Kidney (tissue), 22 donors: ENCODE measurements at places on chromosomes 5 and 9. TPM values are rescaled to one million over a fixed set of nuclear protein-coding genes. Genes with fewer than 3 reads are reported as not detected.

DNA sequence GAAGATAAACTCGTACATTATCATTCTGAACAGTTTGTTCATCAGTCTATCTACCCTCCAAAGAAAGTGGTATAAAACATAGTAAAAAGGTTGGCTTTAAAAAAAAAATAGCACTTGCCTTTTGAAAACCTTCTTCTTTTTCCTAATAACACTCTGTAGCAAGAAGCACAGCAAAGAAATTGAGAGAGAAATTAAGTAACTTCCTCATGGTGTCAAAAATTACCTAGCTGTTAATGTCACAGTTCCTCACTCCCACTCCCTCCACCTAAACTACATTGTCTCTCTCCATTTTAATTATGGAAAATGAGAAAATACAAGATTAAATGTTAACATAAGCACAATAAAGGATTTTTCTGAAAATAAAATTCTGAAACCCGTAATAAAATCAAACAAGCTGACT, 72.2 kb downstream of the CERT1 start:
- no peak overlapping the region for H3K4me3 ChIP-seq
- DNase-seq, result no peak
- H3K27ac ChIP-seq, result no peak overlapping the region
- H3K36me3 ChIP-seq, result no peaks in the 10 kb centered on the region
- no peaks in the 10 kb centered on the region for H3K27me3 ChIP-seq

DNA sequence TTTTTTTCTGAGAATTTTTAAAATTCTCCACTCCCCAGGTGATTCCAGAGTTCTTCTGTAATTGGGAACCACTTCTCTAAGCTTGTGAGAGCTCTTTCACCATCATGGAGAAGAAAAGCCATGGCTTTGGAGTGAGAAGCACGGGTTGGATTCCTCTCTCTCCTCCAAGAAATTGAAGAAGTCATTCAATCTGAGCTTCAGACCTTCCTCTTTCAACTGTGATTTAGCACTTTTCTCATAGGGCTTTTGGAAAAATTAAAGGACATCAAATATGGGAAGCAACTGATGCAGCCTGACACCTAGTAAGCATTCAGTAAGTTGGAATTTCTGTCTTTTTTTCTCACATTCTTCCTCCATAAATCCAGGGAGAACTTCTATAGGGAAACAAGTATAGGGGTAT, 580.4 kb upstream of the KLF4 start:
- H3K4me3 ChIP-seq, result no peak overlapping the region
- H3K27ac ChIP-seq, result no peak overlapping the region
- H3K36me3 ChIP-seq, result no peaks in the 10 kb centered on the region
- no peaks in the 10 kb centered on the region for H3K27me3 ChIP-seq
- no peaks in the 10 kb centered on the region for H3K4me1 ChIP-seq

DNA sequence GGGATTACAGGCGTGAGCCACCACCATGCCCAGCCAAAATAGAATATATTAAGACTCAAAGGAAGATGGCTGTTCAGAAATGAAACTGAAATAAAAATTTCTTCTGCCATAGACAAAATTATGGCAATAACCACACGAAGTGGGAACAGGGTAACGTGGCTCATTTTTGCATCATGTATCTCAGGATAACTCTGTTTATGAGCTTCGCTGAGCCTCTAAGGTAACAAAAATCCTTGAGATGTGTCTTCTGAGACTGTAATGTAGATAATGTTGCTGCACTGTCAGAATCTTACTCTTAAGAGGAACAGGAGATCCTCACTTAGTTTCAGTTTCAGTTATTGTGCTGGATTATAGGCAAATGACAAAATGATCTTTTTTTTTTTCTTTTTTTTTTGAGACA, 153.8 kb downstream of the GOLPH3 start:
- no peaks in the 10 kb centered on the region for H3K36me3 ChIP-seq
- H3K4me1 ChIP-seq, result peaks cover 8% of the 10 kb centered on the region
- H3K4me3 ChIP-seq, result no peak overlapping the region
- H3K27ac ChIP-seq, result no peak overlapping the region
- DNase-seq, result no peak

DNA sequence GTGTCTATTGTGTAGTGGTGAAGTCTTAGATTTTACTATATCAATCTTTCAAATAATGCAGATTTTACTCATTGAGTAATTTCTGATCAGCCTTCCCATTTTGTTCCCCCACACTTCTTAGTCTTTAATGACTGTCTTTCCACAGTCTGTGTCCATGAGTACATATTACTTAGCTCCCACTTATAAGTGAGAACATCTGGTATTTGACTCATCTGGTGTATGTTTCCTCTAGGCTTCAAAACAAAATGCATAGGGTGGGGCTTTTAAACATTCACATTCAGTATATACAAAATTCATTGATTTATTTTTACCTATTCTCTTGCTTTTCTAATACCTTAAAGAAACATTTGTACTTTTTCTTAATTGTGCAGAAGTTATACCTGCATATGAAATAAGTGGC, 513.0 kb downstream of the MTRR start:
- H3K27ac ChIP-seq, result no peak overlapping the region
- H3K4me3 ChIP-seq, result no peak overlapping the region
- H3K36me3 ChIP-seq, result no peaks in the 10 kb centered on the region
- H3K4me1 ChIP-seq, result no peaks in the 10 kb centered on the region
- no peak for DNase-seq

GRCh38 chr5:67612961-67613360, 416.4 kb upstream of the CD180 start:
- no peak for DNase-seq
- H3K27ac ChIP-seq, result no peak overlapping the region
- H3K4me1 ChIP-seq, result no peaks in the 10 kb centered on the region
- H3K4me3 ChIP-seq, result no peak overlapping the region
- no peaks in the 10 kb centered on the region for H3K27me3 ChIP-seq

DNA sequence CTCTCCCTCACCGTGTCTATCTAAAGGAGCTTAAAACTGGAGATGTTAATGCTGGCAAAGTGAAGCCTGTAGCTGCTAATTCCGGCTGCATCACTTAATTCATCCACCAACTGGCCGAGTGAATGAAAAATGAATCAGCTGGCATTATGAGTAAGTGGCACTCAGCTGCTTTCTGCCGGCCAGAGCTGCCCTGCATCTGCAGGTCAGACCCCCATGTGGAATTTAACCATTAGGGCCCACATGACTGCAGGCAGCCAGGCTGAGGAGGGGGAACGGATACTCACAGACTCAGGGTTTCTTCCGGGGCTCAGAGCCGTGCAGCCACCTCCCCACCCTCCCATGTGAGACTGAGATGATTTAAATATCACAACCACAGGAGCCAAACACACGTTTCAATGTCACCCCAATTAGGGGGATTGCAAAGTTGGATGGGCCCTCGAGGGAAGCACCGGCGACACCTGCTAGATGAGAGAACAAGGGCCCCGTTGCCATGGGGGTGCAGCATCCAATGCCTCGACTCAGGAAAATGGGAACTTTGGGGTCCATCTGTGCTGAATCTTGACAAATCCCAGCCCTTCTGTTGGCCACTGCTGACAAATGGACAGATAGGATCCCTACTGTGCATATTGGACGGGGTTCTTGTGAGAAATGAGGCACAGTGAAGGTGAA, 115.6 kb upstream of the ALDH1B1 start:
- no peaks in the 10 kb centered on the region for H3K36me3 ChIP-seq
- no peak overlapping the region for H3K27ac ChIP-seq
- no peaks in the 10 kb centered on the region for H3K4me1 ChIP-seq
- no peak for DNase-seq

GRCh38 chr5:13957032-13957645, 12.7 kb upstream of the DNAH5 start:
- H3K4me3 ChIP-seq, result no peak overlapping the region
- H3K27me3 ChIP-seq, result no peaks in the 10 kb centered on the region
- H3K36me3 ChIP-seq, result no peaks in the 10 kb centered on the region
- H3K27ac ChIP-seq, result no peak overlapping the region

DNA sequence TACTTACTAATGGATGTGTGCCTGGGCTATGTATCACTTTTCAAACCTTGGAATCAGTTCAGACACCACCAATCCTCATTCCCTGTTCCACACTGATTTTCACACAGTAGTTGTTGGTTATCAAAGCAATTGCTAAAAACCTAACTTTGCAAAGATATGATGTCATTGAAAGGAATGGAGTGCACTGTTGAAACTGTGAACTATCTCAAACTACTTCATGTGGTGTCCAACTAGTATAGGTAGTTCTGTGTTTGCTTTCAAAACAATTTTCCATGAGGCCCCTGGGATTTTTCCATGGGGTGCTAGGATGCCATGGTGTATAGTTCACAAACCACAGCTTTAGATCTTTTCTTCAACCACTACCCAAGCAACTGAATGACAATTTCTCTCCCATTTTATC, 17.8 kb downstream of the INIP start:
- no peak for DNase-seq
- no peak overlapping the region for H3K27ac ChIP-seq
- no peaks in the 10 kb centered on the region for H3K36me3 ChIP-seq
- no peak overlapping the region for H3K4me3 ChIP-seq
- no peaks in the 10 kb centered on the region for H3K27me3 ChIP-seq

- DNase-seq, result no peak
- no peaks in the 10 kb centered on the region for H3K27me3 ChIP-seq
- no peak overlapping the region for H3K27ac ChIP-seq
- H3K36me3 ChIP-seq, result no peaks in the 10 kb centered on the region
- H3K4me3 ChIP-seq, result no peak overlapping the region
- H3K4me1 ChIP-seq, result no peaks in the 10 kb centered on the region
Measured at GRCh38 chr5:139732019-139732418, 63.6 kb upstream of the PSD2 start.

DNA sequence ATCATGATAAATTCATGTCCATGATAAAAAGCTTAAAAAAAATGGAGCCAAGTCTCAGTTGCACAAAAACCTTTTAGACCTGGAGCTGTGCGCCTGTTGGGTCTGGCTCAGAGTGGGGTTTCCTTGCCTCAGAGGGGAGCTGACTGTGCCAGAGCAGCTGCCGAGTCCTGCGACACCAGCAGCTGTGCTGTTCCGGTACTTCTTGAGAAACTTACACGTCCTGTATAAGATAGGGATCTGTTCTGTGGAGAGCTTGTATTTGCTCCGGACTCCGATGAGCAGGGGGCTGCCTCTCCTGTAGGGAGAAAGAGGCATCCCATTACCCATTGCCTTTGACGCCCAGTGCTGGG, 28.6 kb downstream of the GFPT2 start:
- no peaks in the 10 kb centered on the region for H3K27me3 ChIP-seq
- H3K4me3 ChIP-seq, result no peak overlapping the region
- DNase-seq, result peak; percentile 12
- H3K27ac ChIP-seq, result no peak overlapping the region

- H3K36me3 ChIP-seq, result no peaks in the 10 kb centered on the region
- H3K27me3 ChIP-seq, result no peaks in the 10 kb centered on the region
- no peaks in the 10 kb centered on the region for H3K4me1 ChIP-seq
Measured at GRCh38 chr9:108672475-108673190, 183.2 kb downstream of the ACTL7B start.

DNA sequence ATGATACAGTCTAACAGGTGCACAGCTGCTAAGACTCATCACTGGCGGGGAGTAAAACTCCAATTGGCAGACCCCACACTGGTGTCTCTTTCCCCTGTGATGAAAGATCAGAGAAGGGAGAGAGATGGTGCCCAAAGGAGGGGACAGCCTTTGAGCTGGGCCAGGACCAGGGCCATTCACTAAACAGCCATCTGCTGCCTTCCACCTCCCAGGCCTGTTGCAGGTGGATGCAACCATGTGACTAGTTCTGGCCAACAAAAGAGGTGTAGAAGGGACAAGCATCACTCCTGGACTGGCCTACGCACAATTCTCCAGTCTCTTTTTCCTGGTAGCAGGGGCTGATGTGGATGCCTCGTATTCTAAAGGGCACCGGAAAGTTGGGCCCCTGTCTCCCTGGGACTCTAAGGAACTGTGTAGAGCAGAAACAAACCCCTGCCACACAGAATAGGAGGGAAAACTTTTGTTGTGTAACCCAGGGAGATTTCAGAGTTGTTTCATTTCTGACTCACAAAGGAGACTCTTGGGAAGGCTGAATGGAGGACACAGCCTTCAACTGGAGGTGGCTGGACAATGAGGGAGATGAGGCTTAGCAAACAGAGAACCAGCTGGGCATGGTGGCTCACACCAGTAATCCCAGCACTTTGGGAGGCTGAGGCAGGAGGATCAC, 26.9 kb downstream of the TNIP1 start:
- DNase-seq, result no peak
- peaks cover 11% of the 10 kb centered on the region for H3K4me1 ChIP-seq
- H3K36me3 ChIP-seq, result peaks cover 66% of the 10 kb centered on the region
- no peak overlapping the region for H3K27ac ChIP-seq
- H3K27me3 ChIP-seq, result no peaks in the 10 kb centered on the region
- no peak overlapping the region for H3K4me3 ChIP-seq

- H3K4me1 ChIP-seq, result no peaks in the 10 kb centered on the region
- no peak overlapping the region for H3K4me3 ChIP-seq
- no peaks in the 10 kb centered on the region for H3K27me3 ChIP-seq
- H3K36me3 ChIP-seq, result peaks cover 4% of the 10 kb centered on the region
- DNase-seq, result no peak
Measured at GRCh38 chr9:551986-552929, 289.2 kb upstream of the DMRT1 start.

DNA sequence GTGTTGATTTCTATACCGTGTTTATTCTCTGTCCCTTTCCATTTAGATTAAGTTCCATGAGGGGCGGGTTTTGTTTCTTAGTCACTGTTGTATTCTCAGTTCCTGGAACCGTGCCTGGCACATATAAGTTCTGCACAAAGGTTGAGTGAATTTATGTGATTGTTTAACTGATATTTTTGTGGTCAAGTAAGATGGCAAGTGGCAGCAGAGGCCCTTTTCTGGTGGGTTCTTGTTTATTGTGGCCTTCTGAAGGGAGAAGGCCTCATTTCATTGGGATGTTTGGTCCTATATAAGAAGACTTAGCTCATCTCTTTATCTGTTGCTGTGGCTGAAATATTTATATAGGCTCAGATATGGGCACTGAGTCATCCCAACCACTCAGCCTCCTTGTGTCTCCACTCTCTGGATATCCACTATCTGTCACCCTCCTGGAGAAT, 262.5 kb downstream of the PSAT1 start:
- no peak overlapping the region for H3K27ac ChIP-seq
- DNase-seq, result no peak
- H3K27me3 ChIP-seq, result no peaks in the 10 kb centered on the region

GRCh38 chr5:4374866-4375265, 765.3 kb upstream of the ADAMTS16 start:
- no peak for DNase-seq
- no peaks in the 10 kb centered on the region for H3K4me1 ChIP-seq
- H3K4me3 ChIP-seq, result no peak overlapping the region
- H3K27me3 ChIP-seq, result no peaks in the 10 kb centered on the region
- no peak overlapping the region for H3K27ac ChIP-seq

PCDHA3 gene
- total RNA-seq, result 1.4 TPM

LRRC70 gene
- total RNA-seq, result 3.6 TPM

AQP7 gene
- total RNA-seq, result 11.9 TPM

ABLIM3 gene
- total RNA-seq, result 21.7 TPM

DMRTA1 gene
- 2.3 TPM for total RNA-seq

EPB41L4A gene
- 39.0 TPM for total RNA-seq

GRIN3A gene
- 0.03 TPM for total RNA-seq

UBE2QL1 gene
- 0.31 TPM for total RNA-seq

LRRC26 gene
- total RNA-seq, result 0.25 TPM

ZNF454 gene
- total RNA-seq, result 4.2 TPM

ARL10 gene
- total RNA-seq, result 6.2 TPM

PCDHGA5 gene
- 2.8 TPM for total RNA-seq

ANKRD55 gene
- total RNA-seq, result 1.2 TPM

ACOT12 gene
- not detected for total RNA-seq

NKD2 gene
- total RNA-seq, result 14.1 TPM
